Endodermal cell (in vitro differentiated cells): ENCODE measurements at places on chromosomes 5 and 9. TPM values are rescaled to one million over a fixed set of nuclear protein-coding genes. Genes with fewer than 3 reads are reported as not detected.
A peak's percentile ranks its signal among the peaks of the same experiment; 100 is the strongest.

DNA sequence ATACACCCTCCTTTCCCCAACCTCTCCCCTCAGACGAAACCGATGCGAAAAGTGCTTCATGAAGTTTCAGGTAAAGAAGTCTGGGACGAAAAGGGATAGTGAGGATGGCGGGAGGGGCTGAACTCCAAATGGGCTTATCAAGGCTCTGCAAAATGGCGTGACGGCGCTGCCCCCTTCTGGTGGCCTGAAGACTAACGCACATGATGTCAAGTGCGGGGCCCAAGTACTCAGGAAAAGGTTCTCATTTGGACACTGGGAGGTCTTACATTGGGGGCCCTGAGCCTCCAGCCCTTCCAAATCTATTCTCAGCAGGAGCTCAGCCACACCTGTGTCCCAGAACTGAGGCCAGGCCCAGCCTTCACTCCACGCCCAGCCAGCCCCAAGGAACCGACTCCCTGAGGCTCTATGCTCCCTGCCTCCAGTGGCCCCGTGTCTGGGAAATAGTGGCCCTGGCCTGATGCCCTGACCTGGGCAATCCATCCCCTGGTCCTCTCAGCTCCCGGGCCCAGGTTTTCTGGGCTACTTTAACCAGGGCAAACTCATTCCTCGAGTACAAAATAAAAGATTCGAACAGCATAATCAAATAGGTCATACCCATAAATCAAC lies 119.9 kb downstream of the KCNIP1 start:
- DNase-seq, result peak; percentile 91

- DNase-seq, result no peak
Observed at GRCh38 chr5:135364421-135365262, 34.4 kb downstream of the MACROH2A1 start.

GRCh38 chr5:179509239-179509638 lies 41.1 kb upstream of the RUFY1 start:
- DNase-seq, result no peak

- no peak for DNase-seq
Observed at GRCh38 chr5:24365406-24365805, 279.4 kb downstream of the CDH10 start.

- DNase-seq, result no peak
Observed at GRCh38 chr9:14030375-14031059, 283.4 kb downstream of the NFIB start.

- no peak for DNase-seq
Observed at GRCh38 chr9:91395106-91395552, 28.5 kb downstream of the NFIL3 start.

- DNase-seq, result peak; percentile 60
Observed at GRCh38 chr5:57338068-57338867, 144.3 kb downstream of the ACTBL2 start.

- no peak for DNase-seq
Observed at GRCh38 chr9:106481013-106481609, 381.9 kb upstream of the ZNF462 start.

DNA sequence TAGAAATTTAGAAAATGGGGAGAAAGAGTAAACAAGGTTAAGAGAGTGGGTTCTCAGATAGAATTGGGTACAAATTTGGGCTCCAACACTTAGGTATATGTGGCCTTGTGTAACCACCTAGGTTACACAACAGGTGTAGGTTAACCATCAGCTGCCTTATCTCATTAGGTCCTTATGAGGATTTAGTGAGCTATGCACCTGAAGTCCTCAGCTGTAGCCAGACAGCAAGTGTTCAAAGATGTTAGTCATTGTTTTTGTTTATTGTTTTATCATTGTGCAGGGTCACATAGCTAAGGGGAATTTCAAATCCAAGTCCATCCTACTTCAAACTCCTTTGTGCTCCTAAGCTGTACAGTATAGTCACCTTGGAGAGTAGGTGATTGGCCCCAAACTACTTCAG lies 970 bp upstream of the TRIM32 start:
- no peak for DNase-seq

GRCh38 chr5:97096191-97096590 lies 46.2 kb downstream of the LIX1 start:
- no peak for DNase-seq

DNA sequence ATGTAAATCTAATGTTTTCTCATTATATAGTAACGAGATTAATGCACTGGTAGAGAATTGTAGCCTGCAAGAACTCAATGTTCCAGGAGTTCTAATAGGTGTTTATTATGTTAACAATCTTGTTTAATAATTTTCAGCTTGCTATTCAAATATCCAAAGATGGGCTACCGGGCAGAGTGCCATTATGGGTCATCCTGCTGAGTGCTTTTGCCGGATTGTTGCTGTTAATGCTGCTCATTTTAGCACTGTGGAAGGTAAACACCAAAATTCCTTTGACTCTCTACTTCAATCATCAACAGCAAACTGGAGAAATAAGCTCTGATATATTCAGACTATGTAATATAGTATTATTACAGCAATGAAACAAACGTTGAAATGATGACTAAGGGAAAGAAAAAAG lies 41.9 kb upstream of the ITGA2 start:
- no peak for DNase-seq

RARS1 gene
- total RNA-seq, result 98.9 and 101 TPM in 2 replicates

LHX2 gene
- total RNA-seq, result 0.20 TPM in 1 of 2 replicates, not detected in the other

PTGES gene
- 0.19 to 0.62 TPM (median 0.59 TPM) in 3 replicates for total RNA-seq

ENTREP1 gene
- 23.9 and 25.8 TPM in 2 replicates for total RNA-seq

SPAG8 gene
- 1.0 and 1.4 TPM in 2 replicates for total RNA-seq

GZMA gene
- total RNA-seq, result 0.31 and 0.36 TPM in 2 replicates

CCDC187 gene
- 0.09 and 0.11 TPM in 2 replicates for total RNA-seq

CDKN2AIPNL gene
- 46.8 to 62.0 TPM (median 59.4 TPM) in 3 replicates for total RNA-seq

ALG2 gene
- total RNA-seq, result 26.4 to 28.8 TPM (median 27.0 TPM) in 3 replicates
